CD4-positive, alpha-beta T cell treated with Interleukin-4 for 4 hours (primary cell): ENCODE measurements at places on chromosomes 13 and 19.
A peak's percentile ranks its signal among the peaks of the same experiment; 100 is the strongest.

DNA sequence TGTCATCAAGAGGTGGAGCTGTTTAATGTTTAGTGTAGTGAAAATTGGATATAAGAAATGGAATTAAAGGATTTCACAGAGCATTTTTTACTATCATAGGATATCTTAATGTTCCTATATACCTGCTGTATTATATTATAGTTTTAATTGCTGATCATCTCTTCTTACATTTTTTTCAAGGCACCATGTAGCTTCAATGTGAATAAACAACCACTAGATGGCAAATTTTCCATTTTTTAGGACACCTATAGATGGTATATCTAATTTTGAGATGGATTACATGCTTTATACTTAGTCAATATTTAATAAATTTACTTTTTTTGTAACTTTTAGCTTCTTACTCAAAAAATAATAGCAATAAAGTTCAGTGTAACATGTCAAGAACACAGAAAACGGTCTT, 9.0 kb upstream of the ATXN8OS start:
- no peak for DNase-seq

DNA sequence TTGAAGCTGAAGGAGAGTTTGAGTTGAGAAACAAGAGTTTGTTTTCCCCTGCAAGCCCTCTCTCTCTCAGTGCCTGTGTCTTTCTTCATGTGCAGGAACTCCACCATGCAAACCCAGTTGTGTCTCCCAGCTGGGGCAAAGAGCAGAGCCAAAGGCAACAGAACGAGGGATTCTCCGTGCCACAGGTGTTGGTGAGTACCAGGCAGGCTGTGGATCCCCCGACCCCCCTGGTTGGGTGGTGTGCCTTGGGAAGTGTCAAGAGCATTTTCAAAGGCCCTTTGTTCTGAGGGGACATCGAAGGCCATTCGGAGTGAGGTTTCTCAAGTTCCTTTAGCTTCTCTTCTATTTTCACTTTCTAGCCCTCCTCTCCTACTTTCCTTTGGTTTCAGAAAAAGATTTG, 5.6 kb downstream of the ZNF333 start:
- DNase-seq: no peak

DNA sequence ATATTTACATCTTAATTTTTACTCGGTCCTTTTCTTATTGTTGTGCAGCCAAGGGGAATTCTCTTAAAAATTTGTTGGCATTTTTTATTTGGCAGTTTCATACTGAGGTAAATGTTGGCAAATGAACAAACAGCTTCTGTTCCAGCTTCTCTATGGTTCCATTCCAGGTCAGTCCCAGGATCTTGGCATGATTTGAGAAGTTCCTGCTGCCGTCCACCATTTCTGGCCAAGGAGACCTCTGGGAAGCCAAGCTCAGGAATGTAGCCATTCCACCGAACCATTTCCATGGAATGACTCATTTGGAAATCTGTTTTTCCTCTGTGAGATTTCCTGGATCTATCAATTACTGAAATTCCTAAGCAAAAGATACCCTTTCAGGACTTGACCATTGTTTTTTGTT, 43.9 kb downstream of the SLC10A2 start:
- DNase-seq: no peak

DNA sequence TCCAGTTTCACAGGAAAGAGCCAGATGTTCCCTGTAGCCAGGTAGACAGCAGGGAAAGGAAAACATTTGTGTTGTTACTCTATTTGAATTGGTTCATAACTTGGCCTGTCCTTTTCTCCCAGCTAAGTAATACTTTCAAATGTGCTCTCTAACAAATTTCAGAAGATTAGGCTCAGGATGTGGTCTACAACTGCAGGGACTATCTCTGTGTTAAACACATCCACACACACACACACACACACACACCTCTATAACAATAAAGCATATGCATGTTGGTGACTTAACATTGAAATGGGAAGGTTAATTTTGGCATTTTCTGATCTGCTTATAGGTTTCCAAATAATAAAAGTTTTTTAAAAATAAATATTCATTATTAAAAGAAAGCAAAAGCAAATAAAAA, 316.0 kb upstream of the ARGLU1 start:
- DNase-seq: no peak

- DNase-seq: no peak
Observed at GRCh38 chr19:2235381-2236063, 607 bp downstream of the PLEKHJ1 start.

- no peak for DNase-seq
Observed at GRCh38 chr13:56865416-56865815, 275.3 kb upstream of the PRR20A start.

- no peak for DNase-seq
Observed at GRCh38 chr13:26759907-26760831, at the start of gene GPR12. TSS of gene GPR12 (minus strand) at chr13:26760786. CDS start at chr13:26759827, 959 bp downstream.

- peak; percentile 56 for DNase-seq
Observed at GRCh38 chr13:24511019-24511815, 1.4 kb downstream of the PARP4 start.

- no peak for DNase-seq
Observed at GRCh38 chr19:31275068-31275334, 74.2 kb downstream of the TSHZ3 start.

DNA sequence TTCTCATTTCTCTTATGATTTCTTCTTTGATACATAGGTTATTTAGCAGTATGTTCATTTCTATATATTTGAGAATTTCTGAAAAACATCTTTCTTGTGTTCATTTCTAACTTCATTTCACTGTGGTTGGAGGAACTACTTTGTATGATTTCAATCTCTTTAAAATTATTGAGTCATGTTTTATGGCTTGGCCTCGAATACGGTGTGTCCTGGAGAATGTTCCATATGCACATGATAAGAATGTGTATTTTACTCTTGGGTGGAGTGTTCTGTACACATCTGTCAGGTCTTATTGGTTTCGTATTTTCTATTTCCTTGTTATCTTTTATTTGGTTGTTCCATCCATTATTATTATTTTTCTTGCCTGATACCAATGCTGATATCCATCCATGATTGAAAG, 22.9 kb downstream of the DNM2 start:
- no peak for DNase-seq

DNA sequence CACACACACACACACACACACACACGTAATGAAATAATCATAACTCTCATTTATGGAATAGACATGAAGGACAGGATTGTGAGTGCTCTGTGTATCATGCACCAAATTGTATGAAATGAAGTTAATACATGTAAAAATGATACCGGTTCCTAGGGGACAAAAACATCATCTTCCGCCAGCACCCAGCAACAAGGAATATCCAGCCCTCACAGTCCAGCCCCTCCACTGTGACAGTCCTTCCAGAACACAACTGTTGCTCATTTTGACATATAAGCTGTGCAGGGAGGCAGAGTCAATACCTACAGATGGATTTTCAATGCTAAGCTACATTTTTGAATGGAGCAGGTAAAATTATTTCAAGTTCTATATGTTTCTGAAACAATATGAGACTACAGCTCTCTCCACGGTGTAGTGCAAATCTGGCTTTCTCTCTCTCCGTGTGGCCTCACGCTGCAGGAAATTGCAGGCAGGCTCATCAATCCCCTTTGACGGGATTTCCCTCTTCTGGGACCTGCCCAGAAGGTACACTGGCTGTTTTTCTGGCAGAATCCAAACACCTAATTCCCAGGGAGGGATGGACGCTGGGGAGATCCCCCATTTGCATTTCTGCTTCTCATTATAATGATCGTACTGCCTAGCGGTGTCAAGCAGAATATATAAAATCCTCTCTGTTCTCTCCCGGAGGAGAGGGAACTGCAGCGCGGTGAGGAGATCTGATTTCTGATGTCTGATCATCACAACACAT, 494.0 kb downstream of the LIG4 start:
- no peak for DNase-seq
